T-helper 2 cell treated with Interferon-gamma antibody and Interleukin-4, amounts not matched to agents 5 μg/mL and 100 μg/mL, for 36 hours (primary cell): ENCODE measurements at places on chromosomes 1 and 21.

- no peak for DNase-seq
These were observed 120.5 kb upstream of the DAB1 start for GRCh38 chr1:57544345-57544744.

GRCh38 chr1:201335174-201335870, 42.2 kb downstream of the TNNT2 start:
- DNase-seq = no peak

DNA sequence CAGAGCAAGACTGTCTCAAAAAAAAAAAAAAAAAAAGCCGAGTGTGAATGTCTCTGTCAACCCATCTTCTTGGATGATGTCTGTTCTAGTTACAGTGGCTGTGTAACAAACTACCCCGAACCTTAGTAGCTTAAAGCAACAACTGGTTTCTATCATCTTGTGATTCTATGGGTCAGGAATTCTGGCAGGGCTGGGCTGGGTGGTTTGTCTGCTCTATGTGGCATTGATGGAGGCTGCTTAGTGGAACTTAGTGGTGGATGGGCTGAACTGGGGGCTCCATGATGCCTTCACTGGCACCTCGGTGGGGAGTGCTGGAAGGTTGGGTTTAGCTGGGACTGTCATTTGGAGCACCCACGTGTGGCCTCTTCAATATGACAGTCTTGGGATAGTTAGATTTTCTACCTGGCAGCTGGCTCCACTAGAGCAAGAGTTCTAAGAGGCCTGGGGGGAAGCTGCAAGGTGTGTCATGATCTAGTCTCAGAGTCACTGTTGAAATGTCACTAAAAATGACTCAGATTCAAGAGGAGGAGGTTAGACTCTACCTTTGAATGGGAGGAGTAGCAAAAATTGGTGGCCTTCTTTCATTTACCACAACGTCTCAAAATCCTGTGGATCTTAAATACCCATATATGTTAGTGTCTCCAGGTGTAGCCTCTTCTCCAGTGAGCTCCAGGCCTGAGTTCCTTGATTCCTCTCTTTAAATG, 18.6 kb downstream of the ACOT11 start:
- DNase-seq = no peak

- no peak for DNase-seq
These were observed 11.6 kb downstream of the SYF2 start for GRCh38 chr1:25220666-25221065.

DNA sequence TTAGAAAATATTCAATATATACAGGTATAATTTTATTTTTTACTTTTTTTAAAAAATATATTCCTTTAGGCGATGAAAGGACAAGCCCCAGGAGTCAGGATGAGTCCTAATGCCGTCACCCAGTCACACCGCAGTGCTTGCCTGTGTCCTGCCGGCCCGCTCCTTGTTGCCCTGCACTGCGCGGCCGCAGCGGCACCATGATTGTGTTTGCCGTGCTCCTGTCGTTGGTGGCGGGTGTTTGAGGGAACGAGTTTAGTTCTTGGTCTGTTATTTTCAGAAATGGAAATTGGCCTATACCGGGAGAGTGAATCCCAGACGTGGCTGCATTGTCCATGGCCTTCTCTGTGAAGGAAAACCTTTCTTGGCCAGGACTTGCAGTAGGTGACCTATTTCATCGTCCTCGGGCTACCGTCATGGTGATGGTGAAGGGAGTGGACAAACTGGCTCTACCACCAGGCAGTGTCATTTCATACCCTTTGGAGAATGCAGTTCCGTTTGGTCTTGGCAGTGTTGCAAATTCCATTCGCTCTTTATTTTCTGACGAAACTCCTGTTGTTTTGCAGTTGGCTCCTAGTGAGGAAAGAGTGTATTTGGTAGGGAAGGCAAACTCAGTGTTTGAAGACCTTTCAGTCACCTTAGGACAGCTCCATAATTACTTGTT, 45.9 kb upstream of the CRB1 start:
- DNase-seq = no peak

GRCh38 chr1:58586271-58586670, 9.2 kb upstream of the TACSTD2 start:
- no peak for DNase-seq

DNA sequence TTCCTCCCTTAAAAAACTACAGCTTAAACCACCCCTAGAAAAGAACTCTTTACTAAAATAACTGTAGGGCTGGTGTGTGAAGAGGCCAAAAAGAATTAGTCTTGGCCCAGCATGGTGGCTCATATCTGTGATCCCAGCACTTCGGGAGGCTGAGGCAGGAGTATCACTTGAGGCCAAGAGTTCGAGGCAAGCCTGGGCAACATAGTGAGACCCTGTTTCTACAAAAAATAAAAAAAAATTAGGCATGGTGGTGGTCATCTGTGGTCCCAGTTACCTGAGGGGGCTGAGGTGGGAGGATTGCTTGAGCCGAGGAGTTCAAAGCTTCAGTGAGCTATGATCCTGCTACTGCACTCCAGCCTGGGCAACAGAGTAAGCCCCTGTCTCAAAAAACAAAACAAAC, 44.9 kb downstream of the BCAR3 start:
- no peak for DNase-seq

DNA sequence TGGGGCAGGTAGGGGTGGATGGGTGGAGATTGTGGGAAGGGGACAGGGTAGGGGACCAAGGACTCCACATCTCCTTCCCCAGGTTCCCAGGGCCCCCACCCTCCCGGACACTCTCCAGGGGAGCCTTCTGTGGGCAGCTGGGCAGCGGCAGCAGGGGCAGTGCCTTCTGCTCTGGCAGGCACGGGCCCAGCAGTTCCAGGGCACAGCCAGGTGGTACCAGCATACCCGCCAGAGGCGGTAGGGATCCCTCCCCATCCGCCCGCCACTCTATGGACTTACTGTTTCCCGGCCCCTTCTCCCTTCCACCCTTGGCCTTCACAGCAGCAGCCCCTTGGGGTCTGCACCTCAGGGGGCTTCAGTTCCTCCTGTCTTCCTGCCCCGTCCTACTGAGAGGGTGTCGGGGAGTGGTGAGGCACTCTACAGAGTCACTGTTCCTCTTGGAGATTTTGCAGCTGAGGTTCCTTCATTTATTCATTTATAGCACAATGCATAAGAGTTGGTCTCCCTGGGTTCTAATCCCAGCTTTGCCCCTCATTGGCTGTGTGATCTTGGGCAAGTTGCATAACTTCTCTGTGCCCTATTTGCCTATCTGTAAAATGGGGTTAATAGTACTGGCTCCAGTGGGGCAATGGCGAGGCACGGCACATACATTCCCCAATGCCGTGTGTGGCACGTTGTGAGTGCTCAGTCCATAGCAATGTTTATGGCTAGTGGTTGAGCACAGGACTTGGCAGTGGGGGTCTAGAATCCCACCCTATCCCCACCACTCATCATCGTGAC, 17.0 kb downstream of the C1orf167 start:
- DNase-seq = no peak

DNA sequence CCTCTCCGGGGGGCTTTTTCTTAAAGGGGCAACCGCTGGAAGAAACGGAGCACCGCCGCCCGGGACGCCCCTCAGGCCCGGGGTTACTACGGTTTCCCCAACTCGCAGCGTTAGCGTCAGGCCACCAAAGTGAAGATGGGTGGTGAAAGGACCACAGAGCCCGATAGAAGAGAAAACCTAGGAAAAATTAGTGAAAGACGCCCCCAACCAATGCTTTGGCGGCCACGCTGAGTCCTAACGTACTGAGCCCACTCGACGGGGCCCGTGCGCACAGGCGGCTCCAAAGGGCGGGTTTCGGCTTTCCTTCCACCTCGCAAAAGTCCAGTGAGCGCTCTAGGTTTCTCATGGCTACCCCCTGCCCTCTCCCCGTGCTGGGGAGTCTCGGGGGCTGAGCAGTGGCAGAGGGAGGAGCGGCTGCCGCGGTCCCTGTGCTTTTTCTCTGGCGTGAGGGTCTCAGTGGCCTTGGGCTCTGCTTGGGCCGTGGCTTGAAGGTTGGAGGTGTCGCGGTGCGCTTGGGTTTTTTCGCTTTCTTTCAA, 12.2 kb upstream of the SPEN start:
- no peak for DNase-seq

GRCh38 chr1:100423832-100424337, 71.6 kb downstream of the CDC14A start:
- DNase-seq = no peak
